T1000 (cell line): ENCODE measurements at places on chromosomes 7 and 10.
A peak's percentile ranks its signal among the peaks of the same experiment; 100 is the strongest.

GRCh38 chr7:121397822-121398221 lies 1.7 kb upstream of the FAM3C start:
- DNase-seq: no peak

- no peak for DNase-seq
These were observed 983 bp downstream of the TNRC18 start for GRCh38 chr7:5422396-5423305.

DNA sequence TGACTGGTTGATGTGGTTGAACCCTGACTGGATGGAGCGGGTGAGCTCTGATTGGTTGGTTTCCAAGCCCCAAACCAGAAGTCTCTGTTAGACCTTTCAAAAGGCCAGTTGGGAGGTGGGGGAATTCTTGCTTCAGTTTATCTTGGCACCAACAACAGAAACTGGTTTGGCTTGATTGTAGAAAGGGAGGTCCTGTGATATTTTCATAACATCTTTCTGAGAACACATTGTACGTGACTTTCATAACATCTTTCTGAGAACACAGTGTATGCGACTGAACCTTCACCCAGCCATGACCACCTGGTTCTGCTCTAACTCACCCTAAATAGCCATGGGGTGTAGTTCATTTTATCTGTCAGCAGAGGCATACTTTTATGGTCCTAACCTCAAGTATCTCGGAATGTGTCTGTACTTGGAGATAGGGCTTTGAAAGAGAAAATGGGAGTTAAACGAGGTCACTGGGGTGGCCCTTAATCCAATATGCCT lies 88.3 kb downstream of the GALNT17 start:
- DNase-seq: no peak

GRCh38 chr10:130497056-130498010 lies 361.1 kb downstream of the GLRX3 start:
- DNase-seq: no peak

DNA sequence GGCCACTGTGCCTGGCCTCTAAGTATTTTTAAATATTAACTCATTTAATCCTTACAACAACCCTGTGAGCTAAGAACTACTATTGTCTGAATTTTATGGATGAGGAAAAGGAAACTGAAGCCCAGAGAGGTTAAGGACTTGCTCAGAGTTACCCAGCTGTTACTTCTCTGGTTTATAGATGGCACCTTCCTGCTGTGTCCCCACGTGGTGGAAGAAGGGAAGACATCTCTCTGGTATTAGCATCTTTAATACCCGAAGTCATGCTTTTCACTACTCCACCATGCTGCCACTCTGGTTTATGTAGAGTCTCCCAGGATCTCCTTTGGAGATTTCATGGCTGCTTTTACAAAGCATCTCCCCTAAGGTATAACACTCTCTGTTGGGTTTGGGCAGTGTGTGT lies 105.5 kb upstream of the MKLN1 start:
- DNase-seq: no peak

GRCh38 chr7:142796501-142797390 lies 26.0 kb downstream of the PRSS2 start:
- no peak for DNase-seq

- no peak for DNase-seq
These were observed 14.3 kb downstream of the CYP3A5 start for GRCh38 chr7:99665312-99666012.

DNA sequence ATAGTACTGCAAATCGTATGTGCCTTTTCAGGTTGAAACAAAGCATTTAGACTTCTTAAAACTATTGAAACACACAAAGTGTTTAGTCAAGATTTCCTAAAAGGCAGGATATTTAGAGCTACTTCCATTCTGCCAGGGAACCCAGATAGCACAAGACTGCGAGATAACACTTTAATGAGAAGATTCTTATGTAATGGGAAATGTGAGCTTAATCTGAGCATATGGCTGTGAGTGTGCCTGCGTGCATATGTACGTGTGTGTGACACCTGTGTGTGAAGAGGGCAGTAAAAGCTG lies 14.3 kb upstream of the JCAD start:
- no peak for DNase-seq

- no peak for DNase-seq
These were observed 11.6 kb downstream of the GRID1 start for GRCh38 chr10:86354761-86355540.

DNA sequence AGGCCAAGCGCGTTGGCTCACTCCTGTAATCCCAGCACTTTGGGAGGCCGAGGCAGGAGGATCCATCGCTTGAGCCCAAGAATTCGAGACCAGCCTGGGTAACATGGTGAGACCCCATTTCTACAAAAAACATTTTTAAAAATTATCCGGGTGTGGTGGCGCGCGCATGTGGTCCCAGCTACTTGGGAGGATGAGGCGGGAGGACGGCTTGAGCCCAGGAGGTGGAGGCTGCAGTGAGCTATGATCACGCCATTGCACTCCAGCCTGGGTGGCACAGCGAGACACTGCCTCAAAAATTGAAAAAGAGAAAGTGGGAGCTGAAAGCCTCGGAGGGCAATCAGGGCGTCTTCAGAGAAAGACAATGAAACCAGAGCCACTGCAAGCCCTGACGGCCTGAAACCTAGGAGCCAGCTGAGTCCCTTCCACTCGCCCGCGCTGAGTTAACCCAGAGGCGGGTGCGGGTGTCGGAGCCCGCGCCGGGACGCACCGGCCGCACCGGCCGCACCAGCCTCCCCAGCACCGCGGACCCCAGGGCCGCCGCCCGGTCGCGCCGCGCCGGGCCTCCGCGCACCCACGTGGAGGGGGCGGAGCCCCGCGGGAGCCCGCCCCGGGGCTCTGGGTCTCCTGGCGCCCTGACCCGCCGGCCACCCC lies 22.4 kb downstream of the ZFAND2A start:
- DNase-seq: no peak

- DNase-seq: no peak
These were observed 639.6 kb upstream of the FOXK1 start for GRCh38 chr7:4042402-4043045.

DNA sequence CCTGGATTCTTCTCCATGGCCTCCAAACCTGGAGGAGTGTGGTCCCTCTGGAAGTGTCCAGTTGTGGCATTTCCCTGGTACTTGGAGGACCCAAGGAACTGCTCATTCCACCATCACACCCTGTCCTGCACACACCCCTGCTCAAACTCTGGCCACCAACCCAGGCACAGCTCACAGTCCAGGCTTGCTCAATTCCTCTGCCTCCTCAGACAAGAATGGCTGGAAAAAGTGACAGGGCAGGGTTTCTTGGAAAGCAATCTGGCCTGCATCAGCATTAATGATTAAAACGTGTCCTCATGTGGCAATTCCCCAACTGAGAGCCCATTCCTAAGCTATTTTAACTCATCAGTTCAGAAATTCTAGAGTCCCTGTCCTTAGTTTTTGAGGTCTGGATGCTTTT lies 17.2 kb upstream of the TPST1 start:
- DNase-seq: no peak

DNA sequence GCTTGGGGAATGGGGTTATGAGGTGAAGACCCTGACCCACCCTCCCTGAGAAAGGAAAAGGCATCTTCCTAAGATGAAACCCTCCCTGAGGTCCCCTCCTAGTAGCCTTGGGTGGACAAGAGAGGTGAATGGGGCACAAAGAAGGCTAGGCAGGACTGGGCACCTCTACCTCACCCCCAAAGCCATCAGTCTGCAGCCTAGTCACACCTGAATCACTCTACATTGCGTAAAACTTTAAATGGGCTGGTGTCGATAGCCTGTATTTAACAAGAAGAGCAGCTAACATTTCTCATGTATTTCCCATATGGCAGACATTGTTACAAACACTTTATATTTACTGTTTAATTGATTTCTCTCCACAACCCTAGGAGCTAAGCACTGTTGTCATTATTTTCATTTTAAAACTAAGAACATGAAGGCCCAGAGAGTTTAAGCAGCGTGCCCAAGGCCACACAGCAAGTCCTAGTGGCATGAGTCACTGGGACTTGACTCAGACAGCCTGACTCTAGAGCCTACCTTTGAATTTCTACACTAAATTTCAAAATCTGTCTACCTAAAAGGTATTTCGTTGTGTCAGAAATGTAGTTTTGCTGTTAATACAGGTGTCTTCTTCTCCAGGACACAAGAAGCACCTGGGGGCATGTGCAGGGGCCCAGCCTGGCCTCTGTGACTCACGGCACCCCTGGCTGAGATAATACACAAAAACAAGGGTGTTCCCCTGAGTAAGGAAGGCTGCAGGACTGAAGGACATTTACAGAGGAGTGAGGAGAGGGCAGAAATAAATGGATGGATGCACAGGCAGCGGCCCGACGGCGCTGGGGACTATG lies 3.4 kb downstream of the AOC1 start:
- no peak for DNase-seq

GRCh38 chr10:8331387-8331786 lies 276.9 kb downstream of the GATA3 start:
- DNase-seq: no peak

DNA sequence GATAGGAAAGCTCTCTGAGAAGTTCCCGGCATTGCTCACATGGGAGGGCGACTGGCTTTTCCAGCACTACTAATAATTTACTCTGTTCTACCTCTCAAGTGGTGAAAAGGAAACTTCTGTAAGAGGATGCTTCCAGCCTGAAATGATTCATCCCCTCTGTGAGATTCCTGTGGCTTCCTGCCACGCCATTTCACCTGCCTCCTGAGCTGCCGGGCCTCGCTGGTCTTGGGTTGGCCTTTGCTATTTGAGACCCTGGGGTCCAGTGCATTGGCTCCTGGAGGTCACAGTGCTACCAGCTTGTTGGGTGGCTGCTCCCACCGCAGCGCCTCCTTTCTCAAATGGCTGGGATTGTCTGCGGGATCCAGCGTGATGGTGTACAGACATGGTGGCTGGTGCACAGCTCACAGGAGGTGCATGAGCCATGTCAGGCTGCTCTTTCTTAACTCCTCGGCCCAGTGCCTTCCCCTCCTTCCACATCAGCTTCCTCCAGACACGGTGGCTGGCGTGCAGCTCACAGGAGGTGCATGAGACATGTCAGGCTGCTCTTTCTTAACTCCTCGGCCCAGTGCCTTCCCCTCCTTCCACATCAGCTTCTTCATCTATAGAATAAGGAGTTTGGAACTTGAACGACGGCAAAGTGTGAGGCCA lies 42.9 kb upstream of the PCBD1 start:
- DNase-seq: no peak

GRCh38 chr10:72830625-72831024 lies 62.9 kb upstream of the OIT3 start:
- no peak for DNase-seq

- no peak for DNase-seq
These were observed 21.5 kb downstream of the ADAMTS14 start for GRCh38 chr10:70693619-70694335.

DNA sequence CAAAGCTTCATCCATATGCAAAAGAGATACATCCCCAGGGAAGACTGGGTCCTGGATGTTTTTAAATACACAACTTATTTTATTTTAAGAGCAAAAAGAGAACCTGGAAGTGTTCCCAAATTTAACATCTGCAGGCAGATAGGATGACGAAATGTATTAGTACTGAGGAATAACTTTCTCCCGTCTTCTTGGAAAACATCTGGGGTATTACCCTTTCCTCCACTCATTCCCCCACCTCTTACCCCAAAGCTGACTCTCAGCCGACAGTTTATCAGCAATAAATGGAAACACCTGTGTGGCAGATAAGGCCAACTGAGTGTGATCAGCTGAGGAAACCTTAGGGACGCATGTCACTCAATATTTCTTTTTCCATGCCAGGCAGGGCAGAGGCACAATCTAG lies 435.6 kb upstream of the NPVF start:
- no peak for DNase-seq

DNA sequence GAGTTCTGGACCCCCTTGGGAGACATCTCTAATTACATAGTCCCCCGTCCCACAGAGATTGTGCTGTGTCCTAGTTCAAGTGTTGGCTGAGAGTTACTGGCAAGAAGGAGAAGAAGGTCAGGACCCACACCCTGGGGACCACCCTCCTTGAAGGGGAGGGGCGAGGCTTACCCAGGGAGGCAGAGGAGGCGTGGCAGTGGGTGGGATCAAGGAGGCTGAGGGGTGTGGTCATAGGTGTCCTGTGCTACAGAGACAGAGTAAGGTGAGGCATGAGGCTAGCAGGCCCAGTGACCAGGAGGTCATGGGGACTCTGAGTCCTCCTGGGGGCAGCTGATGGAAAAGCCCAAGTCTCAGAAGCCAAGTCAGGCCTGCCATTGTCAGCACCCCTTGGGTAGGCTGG lies 29.4 kb upstream of the ADCYAP1R1 start:
- no peak for DNase-seq

GRCh38 chr10:113557424-113557862 lies 4.6 kb downstream of the HABP2 start:
- no peak for DNase-seq

DNA sequence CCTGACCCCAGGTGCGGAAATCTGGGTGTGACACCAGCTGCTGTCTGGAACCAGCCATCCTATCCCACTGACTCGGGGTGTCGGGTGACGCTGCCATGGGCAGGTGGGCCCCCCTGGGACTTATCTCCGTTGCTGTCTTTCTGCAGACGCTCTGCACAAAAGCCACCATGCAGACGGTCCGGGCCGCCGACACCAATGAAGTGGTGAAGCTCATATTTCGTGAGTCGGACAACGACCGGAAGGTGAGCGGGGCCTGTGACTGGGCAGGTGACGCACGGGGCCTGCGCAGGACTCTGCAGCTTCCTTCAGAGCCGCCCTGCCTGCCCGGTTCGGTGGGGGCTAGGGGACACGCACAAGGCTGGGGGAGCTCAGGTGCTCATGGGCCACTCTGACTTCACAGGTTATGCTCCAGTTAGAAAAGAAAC lies 36.6 kb downstream of the NKX6-2 start:
- no peak for DNase-seq

- DNase-seq: no peak
These were observed 3.1 kb downstream of the ELAPOR2 start for GRCh38 chr7:87056346-87056745.

- DNase-seq: no peak
These were observed 14.5 kb downstream of the ANKIB1 start for GRCh38 chr7:92260248-92260781.

GRCh38 chr7:159088016-159088865 lies 56.4 kb downstream of the VIPR2 start:
- DNase-seq: no peak

- no peak for DNase-seq
These were observed 22.1 kb upstream of the PRKAR1B start for GRCh38 chr7:749140-749551.

- no peak for DNase-seq
These were observed 50.2 kb downstream of the KCNMA1 start for GRCh38 chr10:77587416-77587790.

GRCh38 chr10:119653209-119653608 lies 2.0 kb downstream of the BAG3 start:
- no peak for DNase-seq

DNA sequence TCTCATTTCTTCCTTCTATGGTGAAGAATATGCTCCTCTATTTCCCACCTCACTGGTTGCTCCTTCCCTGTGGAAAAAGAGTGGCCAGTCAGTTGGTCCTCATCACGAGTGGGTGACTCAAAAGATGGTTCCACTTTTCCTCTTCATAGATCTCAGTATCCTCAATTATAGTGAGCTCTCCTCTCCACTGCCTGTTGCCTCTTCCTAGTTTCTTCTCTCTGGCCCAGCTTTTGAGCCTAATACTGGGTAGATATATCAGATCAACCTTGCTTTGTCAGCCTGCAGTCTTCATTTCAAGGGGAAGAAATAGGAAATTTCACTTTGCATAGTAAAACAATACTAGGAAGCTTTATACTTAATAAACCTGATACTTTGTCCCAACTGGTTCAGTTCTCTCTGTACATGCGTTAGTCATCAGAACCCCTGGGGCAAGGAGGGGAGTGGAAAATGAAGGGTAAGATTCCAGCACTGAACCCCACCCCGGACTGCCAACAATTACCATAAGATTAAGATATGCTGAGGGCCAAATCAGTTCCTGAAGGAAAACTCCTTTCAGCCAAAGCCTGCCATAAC lies 15.5 kb upstream of the WNT16 start:
- DNase-seq: peak; percentile 28

GRCh38 chr7:106999023-106999422 lies 45.5 kb upstream of the PRKAR2B start:
- DNase-seq: no peak
